Stimulated activated CD4-positive, alpha-beta T cell treated with anti-CD3 and anti-CD28 coated beads, TNF-alpha, amount 100 ng/mL, for 48 hours (primary cell): ENCODE measurements at places on chromosomes 11 and 22.
A peak's percentile ranks its signal among the peaks of the same experiment; 100 is the strongest.

GRCh38 chr22:49518436-49518970 lies 309.2 kb downstream of the BRD1 start:
- DNase-seq, result no peak

GRCh38 chr11:96055706-96056387 lies 131.9 kb upstream of the MTMR2 start:
- no peak for DNase-seq

DNA sequence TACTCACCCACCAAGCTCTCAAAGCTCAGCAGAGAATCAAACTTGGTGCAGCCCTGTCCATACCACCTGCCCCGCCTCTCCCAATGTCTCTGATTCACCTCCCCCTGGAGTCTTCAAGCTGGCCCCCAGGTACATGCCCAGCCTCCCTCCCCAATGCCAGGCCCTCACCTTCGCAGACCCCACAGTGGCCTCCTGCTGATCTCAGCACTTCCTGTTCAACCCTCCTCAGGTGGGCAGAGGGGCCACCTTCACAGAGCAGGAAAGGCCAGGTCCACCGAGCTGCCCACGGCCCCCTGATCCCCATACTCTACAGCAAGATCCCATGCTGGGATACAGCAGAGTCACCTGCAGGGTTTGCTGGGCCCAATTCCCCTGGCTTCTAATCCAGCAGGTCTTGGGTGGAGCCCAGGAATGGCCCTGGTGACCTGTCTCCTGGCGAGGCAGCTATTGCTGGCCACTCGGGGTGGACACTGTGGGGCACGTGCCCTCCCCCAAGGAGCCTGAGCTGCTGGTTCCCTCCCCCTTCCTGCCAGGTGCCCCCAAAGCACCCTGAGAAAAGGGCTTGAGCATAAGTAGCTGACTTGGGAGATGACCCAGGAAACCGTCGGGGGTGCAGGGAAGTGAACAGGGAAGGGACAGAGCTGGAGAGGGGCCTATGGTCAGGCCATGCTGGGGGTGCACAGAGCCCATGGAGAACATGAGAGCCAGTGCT lies 150.7 kb downstream of the BRD1 start:
- DNase-seq, result no peak

DNA sequence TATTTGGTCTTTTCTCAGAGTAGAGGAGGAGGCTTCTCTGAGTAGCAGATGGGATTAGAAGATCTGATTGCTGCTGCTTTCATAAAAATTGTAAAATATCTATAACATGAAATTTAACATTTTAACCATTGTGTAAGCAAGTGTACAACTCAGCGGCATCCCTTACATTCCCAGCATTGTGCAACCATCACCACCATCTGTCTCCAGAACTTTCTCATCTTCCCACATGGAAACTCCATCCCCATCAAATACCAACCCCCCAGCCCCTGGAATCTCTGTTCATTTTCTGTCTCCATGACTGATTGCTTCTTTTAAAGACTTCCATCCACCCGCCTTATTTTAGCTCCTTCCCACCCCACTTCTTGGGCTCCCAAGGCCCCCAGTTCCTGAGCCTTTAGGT lies 32.3 kb downstream of the MRGPRD start:
- no peak for DNase-seq

DNA sequence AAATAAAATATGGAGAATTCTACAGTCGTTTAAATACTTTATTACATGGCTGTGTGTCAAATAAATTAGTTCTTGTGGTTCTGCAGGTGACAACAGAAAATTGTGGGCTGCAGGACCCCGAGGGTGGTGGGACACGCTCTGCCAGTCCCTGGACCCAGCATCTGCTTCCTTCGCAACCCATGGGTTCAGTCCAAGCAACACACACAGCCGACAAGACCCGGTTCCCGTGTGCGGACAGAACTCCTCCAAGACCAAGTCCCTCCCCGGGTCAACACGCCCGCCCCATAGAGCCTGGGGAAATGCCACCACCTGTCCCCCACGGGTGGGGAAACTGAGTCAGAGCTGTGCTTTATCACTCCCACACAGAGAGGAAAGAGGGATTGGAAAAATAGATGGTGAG lies 238.9 kb downstream of the BRD1 start:
- DNase-seq, result no peak

DNA sequence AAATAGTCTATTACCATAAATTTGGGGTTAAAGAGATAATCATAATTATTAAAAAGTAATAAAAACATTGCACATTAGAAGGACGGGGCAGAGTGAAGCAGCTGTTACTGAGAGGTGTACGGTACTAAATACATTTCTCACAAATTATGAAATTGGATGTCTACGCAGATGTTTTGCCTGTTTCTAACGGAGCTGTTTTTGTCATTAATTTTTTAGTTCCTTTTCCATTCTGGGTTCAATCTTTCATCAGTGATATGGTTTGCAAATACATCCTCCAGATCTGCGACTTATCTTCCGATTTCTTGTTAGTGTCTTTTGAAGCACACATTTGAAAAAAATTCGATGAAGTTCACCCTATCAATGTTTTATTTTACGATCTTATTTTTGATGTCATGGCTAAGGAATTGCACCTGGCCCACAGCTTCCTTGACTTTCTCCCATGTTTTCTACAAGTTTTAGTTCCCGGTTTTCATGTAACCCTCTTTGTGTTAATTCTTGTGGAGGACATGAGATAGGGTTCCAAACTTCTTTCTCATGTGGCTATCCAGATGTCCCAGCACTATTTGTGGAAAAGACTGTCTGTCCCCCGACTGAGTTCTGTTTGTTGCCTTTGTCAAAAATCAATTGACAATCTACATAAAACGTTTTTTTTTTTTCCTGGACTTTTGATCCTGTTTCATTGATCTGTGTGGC lies 21.3 kb upstream of the KRTAP5-6 start:
- no peak for DNase-seq

DNA sequence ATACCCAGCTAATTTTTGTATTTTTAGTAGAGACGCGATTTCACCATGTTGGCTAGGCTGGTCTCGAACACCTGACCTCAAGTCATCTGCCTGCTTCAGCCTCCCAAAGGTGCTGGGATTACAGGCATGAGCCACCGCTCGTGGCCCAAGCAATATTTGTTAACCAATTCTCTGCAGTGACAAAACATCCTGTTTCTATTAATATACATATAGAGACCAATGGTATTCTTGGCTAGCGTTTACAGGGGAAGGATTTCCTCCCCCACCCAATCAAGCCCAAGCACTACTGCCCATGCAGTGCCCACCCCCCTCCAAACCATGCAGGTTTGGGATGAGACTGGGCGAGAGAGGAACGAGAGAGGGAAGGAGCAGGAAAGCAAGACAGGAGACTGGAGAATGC lies 53.1 kb downstream of the APOL3 start:
- DNase-seq, result no peak

DNA sequence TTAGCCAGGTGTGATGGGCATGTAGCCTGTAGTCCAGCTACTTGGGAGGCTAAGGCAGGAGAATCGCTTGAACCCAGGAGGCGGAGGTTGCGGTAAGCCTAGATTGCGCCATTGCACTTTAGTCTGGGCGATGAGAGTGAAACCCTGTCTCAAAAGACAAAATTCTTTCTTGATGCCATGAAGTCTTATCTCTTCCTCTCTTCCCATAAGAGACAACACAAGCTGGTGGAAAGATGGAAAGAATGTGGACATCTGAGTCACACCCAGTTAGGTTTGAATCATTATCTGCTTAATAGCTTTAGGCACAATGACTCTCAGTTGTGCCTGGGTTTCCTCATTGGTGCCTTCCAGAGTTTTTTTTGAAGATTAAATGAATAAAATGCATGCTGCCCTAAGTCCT lies 35.3 kb downstream of the KREMEN1 start:
- no peak for DNase-seq

DNA sequence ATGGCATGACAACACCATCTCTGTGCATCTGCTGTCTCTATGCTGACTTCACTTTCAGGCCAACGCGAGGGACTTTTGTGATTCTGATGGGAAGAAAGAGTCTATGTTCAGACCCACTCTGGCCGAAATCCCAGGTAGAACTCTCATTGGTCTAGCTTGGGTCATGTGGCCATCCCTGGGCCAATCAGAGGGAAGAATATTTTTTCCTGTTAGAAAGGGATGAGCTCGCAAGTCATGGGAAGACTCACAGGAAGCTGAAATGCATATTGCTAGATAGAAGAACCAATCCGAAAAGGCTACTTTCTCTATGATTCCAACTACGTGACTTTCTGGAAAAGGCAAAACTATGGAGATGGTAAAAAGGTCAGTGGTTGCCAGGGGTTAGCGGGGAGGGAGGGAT lies 56.0 kb upstream of the LINC01488 start:
- DNase-seq, result no peak

GRCh38 chr11:133065847-133066485 lies 466.3 kb downstream of the OPCML start:
- DNase-seq, result no peak

- DNase-seq, result no peak
These were observed 1.1 kb downstream of the CAVIN3 start for GRCh38 chr11:6319001-6319703.

GRCh38 chr22:37681556-37682049 lies 4.5 kb upstream of the NOL12 start:
- DNase-seq, result no peak

- no peak for DNase-seq
These were observed 19.0 kb upstream of the RELT start for GRCh38 chr11:73356979-73357860.

DNA sequence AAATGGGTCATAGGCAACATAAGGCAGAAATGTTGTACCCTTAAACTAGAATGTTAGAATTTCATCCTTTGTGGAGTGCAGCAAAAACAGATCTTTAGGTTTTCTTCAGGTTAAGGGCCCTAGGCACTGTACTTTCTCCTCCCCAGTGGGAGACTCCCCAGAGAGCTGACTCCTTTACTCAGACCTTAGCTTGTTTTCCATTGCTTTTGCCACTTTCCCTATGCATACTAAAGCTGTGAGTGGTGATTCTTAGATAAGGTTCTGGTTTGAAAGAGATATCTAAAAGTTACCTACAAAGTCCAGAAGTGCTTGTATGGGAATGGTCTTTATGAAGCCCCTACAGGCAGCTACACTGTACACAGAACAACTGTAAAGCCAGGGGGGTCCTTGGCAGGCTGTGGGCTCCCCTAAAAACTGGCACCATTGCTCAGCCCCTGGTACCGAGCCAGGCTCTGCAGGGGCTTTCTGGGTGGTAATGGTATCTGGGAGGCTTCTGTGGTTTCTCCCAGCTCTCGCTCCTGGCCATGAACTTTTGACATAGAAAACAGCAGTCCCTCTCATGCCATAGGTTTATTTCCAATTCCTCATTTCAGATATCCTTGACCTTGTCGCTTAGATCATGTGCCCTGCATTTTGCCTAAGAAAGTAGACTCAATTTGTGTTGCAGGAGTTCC lies 23.2 kb downstream of the AMOTL1 start:
- no peak for DNase-seq

- no peak for DNase-seq
These were observed 17.5 kb upstream of the CD3E start for GRCh38 chr11:118287006-118287405.

GRCh38 chr11:73856031-73856567 lies 20.5 kb downstream of the COA4 start:
- DNase-seq, result no peak

DNA sequence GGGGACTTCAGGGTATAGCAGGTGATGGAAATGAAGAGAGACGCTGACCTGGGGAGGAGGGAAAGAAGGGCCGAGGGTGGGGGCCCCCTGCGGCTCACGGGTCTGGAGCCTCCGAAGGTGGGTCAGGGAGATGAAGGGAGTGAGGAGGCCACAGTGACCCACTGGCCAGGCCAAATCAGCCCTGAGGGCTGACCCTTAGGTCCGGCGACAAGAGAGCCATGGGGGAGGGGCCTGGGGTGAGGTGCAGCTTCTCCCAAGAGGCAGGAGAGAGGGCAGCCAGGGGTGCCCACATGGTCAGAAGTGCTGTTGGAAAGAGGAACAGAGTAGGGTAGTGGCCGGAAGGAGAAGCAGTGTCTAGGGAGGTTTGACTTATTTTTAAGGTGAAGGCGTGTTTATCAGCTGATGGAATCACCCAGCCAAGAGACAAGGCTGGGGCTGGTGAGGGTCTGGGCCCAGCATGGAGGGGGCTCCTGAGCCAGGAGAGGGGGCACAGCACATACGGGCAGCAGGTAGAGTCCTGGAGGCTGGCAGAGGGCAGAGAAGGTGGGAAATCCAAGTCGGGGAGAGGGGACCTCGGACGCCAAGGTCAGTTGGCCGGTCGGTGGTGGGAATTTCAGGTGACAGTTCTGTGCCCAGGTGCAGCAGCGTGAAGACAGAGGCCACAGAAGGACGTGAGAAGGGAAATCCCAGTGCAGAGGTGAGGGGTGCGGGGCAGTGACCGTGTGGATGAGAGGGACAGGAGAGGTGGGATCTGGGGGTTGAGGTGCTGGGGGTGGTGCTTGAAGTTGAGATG lies 49.0 kb downstream of the LINC01488 start:
- DNase-seq, result no peak

DNA sequence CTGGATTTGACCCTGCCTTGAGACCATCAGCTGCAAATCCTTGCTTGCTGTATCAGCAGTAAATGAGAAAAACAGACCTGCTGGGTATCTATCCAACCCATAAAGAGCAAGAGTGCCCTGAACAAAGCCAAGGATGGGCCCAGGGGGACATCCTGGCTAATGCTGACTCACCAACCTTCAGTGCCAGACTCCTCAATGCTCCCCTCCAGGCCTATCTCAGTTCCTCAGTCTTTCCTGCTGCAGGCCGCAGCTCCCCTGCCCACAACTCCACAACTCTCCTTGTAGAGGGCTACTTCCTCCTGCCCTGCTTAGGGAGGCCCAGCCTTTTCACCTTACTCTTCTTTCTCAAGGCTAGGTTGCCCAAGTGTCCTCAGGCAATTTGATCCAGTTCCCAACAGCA lies 2.6 kb downstream of the LAMTOR1 start:
- no peak for DNase-seq

DNA sequence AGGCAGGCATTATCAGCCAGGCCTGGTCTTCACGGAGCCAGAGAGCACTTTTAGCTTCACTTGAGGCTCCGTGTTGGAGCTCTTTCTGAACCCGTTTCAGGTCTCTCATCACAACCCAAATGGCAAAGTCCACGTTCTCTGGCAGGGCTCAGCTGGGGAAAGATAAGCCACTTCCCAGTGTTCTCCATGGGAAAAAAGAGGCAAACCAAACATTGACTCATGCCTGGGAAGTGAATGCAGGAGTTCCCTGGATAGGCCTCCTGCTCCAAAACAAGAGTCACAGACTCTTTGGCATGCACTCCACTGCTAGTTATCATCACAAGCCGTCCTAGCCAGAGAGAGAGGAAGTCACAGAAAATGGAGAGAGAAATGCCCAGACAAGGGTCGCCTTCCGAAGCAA lies 11.6 kb downstream of the OPCML start:
- DNase-seq, result no peak

GRCh38 chr22:36103891-36104290 lies 56.7 kb downstream of the APOL3 start:
- DNase-seq, result no peak

GRCh38 chr22:43425976-43426785 lies 14.4 kb downstream of the MPPED1 start:
- DNase-seq, result no peak

- DNase-seq, result peak; percentile 1
These were observed 1165.7 kb downstream of the LRRC4C start for GRCh38 chr11:40293655-40294348.

GRCh38 chr11:46293641-46294103 lies 16.2 kb downstream of the CREB3L1 start:
- DNase-seq, result no peak

- no peak for DNase-seq
These were observed 59.0 kb downstream of the MYH9 start for GRCh38 chr22:36328635-36329253.

GRCh38 chr11:62423012-62423411 lies 4.2 kb downstream of the SCGB1A1 start:
- no peak for DNase-seq
